ENCODE measurements at places on chromosomes 6 and 20.
A peak's percentile ranks its signal among the peaks of the same experiment; 100 is the strongest.

- DNase-seq: peak; percentile 47
Measured at GRCh38 chr6:90537027-90537426, 49.8 kb downstream of the MAP3K7 start.

DNA sequence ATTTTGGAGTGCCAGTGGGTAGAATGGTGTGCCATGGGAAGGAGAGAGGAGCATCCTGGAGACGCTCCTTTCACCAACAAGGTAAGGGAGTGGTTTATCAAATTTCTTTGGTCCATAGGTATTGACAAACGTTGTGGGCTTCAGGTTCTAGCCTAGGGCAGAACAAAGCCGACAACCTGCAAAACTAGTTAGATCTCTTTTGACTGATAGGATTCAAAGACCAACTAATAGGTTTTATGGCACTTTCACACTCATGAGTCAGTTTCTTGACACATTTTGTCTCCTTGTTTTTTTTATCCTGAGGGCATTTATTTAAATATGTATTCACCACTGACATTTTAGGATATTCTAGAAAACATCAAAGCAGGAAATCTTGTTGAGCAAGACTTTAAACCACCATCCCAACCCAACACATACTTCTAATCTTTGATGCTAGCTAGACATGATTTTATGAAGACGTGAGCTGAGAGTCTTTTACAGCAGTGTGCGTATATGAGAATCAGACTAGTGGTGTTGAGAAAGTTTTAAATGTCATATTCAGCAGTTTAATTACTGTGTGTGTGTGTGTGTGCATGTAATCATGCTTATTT is 370.4 kb upstream of the HSF2 start:
- no peak for DNase-seq

- no peak for DNase-seq
Measured at GRCh38 chr6:39227476-39227875, 1.8 kb downstream of the KCNK5 start.

DNA sequence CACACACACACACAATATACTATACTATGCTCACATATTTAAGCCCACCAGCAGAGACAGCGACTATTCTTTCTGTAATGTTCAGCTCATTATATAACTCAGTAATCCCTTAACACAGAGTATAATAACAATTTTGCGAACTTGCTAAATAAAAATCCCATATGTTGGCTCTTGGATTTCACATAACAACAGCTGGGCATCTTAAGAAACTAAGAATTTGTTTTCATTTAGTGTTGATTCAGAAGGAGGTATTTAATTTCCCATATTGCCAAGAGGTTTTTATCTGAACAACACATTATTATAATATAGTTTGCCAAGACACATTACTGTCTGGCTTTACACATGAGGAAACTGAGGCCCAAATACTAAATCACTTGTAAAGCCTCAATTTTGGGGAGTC is 7.4 kb downstream of the ECT2L start:
- no peak for DNase-seq

GRCh38 chr6:32991972-32992371 is 17.4 kb downstream of the HLA-DOA start:
- no peak for DNase-seq

- DNase-seq: peak; percentile 36
Measured at GRCh38 chr6:62775427-62776022, 435.7 kb upstream of the FKBP1C start.

- no peak for DNase-seq
Measured at GRCh38 chr6:132070356-132070755, 119.2 kb upstream of the CCN2 start.

- no peak for DNase-seq
Measured at GRCh38 chr6:106967936-106968555, 6.5 kb downstream of the CD24 start.

- no peak for DNase-seq
Measured at GRCh38 chr20:22074635-22075034, 369.2 kb downstream of the PAX1 start.
